AML-193 (cell line): ENCODE measurements at places on chromosomes 7 and 10.

- no peak for DNase-seq
These were observed 26.6 kb downstream of the GALNTL5 start for GRCh38 chr7:151982806-151983205.

DNA sequence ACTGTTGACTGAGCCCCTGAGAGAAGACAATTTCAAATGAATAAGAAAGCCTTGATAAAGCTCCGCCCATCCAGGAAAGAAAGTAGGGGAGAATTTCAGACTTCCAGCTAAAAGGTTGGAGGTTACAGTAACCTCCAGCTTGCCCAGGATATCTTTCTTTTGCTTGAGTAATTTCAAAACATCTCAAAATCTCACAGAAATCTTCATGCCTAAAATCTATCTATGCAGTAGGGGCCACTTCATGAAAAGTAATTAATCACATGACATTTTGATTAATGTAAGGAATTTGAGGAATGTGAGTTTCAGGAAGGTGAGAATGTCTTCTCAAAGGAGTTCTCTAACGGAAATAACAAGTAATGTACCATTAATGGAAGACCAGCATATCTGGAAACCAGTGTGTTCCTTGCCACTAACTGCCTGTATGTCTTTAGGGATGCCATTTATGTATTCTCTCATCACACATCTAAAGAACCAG lies 24.2 kb downstream of the TRIL start:
- no peak for DNase-seq

- DNase-seq, result no peak
These were observed 129.6 kb upstream of the RNF32 start for GRCh38 chr7:156510966-156511365.

DNA sequence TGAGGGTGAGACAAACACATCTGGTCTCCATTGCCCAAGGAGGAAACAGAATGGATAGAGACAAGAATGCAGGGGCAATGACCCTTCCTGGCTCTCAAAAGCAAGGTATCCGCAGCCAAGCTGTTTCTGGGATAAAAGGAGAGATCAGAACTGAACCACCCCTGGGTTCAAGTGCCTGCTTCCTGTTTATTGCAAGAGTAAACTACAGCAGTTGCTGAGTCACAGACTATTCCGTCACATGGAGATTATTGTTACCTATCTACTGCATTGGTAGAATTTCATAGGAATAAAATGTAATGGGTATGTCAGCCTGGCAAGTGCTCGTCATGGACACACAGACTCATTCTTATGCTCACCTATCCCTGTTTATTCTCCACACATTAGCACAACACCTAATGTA lies 821.6 kb downstream of the GRID1 start:
- DNase-seq, result no peak

- no peak for DNase-seq
These were observed 900.1 kb downstream of the TYW1 start for GRCh38 chr7:67896721-67897120.

- DNase-seq, result no peak
These were observed 10.1 kb downstream of the KCNIP2 start for GRCh38 chr10:101833466-101833865.

DNA sequence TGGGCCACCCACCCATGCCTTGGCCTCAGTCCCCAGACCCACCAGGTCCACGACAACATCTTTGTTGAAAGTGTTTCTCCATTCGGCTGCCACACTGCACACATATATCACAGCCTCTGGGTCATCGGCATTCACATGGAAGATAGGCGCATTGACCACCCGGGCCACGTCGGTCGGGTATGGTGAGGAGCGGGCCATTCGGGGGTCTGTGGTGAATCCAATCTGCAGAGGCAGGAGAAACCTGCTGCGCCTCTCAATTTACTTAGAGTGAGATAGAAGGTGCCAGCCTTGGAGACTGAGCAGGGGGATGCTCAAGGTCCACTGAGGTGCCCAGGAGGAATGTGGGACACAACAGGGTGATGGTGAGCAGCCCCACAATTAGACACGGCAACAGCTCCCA lies 16.4 kb downstream of the OGDHL start:
- DNase-seq, result no peak

DNA sequence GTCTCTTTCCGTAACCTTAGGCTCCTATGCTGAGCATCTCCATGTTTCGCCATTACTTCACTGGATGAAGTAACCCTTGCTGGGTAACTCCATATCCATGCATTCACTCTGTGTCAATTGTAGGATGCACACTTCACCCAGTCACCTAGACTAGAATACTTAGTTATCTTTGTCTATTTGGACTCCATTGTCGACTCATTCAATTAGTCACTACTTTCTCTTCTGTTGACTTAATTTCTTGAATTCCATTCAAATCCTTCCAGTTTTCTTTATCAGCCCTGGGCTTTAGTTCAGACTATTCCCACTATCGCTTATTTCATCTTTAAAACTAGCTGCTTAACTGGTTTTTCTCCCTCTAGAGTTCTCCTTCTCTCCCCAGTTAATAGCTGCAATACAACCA lies 111.3 kb upstream of the TNS3 start:
- DNase-seq, result no peak

GRCh38 chr7:45687721-45688120 lies 113.6 kb downstream of the ADCY1 start:
- DNase-seq, result no peak

GRCh38 chr7:16599860-16600259 lies 45.7 kb downstream of the ANKMY2 start:
- no peak for DNase-seq

GRCh38 chr7:31683445-31684225 lies 3.4 kb upstream of the PPP1R17 start:
- no peak for DNase-seq
